ENCODE measurements at places on chromosomes 2 and 18.

GRCh38 chr2:181371782-181372645 is 85.2 kb upstream of the ITGA4 start:
- peak; percentile 93 for DNase-seq

GRCh38 chr18:26307161-26307773 is 81.0 kb downstream of the TAF4B start:
- peak; percentile 48 for DNase-seq

DNA sequence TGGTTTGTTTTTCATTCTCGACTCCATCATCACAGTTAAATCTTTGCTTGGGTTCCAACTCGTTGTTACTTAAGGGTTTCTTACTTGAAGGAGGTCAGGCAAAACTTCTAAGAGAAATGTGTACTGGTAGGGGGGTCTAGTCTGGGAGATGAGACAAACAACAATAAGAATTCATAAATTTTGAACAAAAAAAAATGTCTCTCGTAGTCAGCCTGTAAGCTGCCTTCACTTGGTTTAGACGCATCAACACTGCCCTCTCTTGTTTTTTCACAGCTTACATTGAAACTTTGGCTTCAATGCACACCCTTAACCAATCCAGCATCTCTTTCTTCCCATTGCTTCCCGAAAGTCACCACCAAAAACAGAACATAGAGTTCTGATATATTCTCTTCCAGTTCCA is 576.4 kb upstream of the PIK3C3 start:
- peak; percentile 65 for DNase-seq

- DNase-seq, result peak; percentile 65
Observed at GRCh38 chr18:72544092-72544886, at the start of gene CBLN2. TSS of gene CBLN2 (minus strand) at chr18:72544342. CDS start at chr18:72542160, 2,182 bp downstream.

DNA sequence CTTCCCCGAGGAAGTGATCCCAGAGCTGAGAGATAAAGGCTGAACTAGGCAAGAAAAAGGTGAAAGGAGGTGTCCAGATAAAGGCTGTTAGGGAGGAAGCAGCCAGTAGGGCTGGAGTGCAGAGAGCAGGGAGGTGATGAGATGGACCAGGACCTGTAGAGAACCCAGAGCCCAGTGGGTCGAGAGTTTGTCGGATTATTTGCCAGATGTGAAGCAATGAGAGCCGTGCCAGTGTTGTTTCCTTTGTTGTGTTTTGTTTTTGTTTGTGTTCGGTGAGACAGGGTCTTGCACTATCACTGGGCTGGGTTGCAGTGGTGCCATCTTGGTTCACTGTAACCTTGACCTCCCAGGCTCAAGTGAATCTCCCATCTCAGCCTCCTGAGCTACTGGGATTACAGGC is 111.3 kb downstream of the ACTR3 start:
- DNase-seq, result no peak

- no peak for DNase-seq
Observed at GRCh38 chr2:36574560-36574959, 23.4 kb downstream of the FEZ2 start.

- DNase-seq, result no peak
Observed at GRCh38 chr2:72953976-72954375, 36.7 kb downstream of the EMX1 start.

- no peak for DNase-seq
Observed at GRCh38 chr2:134183679-134184078, 70.2 kb upstream of the MGAT5 start.

Data from fibroblast of skin of right biceps (primary cell).